ENCODE measurements at places on chromosomes 16 and 17. TPM values are rescaled to one million over a fixed set of nuclear protein-coding genes. Genes with fewer than 3 reads are reported as not detected.

The GPRC5C gene
- total RNA-seq = 31.7 TPM

The HSD17B1 gene
- 0.83 TPM for total RNA-seq

The OR3A2 gene
- total RNA-seq = not detected

The CD300LF gene
- total RNA-seq = 0.46 TPM

The VTN gene
- total RNA-seq = 48.2 TPM

The KRTAP4-7 gene
- not detected for total RNA-seq

The HAP1 gene
- 0.08 TPM for total RNA-seq

The RBFOX1 gene
- 27.1 TPM for total RNA-seq

The ARHGAP23 gene
- total RNA-seq = 96.8 TPM

The NPIPB13 gene
- 3.2 TPM for total RNA-seq

The PERCC1 gene
- total RNA-seq = not detected

The TCAP gene
- total RNA-seq = 4,725 TPM

The KRT20 gene
- not detected for total RNA-seq

The PSMD11 gene
- 81.7 TPM for total RNA-seq

The COPS3 gene
- 64.0 TPM for total RNA-seq

The CIITA gene
- 7.2 TPM for total RNA-seq

The TBX2 gene
- total RNA-seq = 17.2 TPM

The CDT1 gene
- 0.46 TPM for total RNA-seq

The GPR142 gene
- 0.16 TPM for total RNA-seq

The CEP295NL gene
- total RNA-seq = 1.6 TPM

The LITAFD gene
- total RNA-seq = not detected

The CPHXL2 gene
- total RNA-seq = not detected

The CLEC3A gene
- total RNA-seq = not detected

The CIAO2B gene
- total RNA-seq = 118 TPM

The KRTAP9-2 gene
- not detected for total RNA-seq

The SOX15 gene
- total RNA-seq = 1.1 TPM

The TP53TG3C gene
- total RNA-seq = not detected

The MPV17L gene
- total RNA-seq = 5.4 TPM

The TLCD3A gene
- 5.1 TPM for total RNA-seq

The FAM234A gene
- 137 TPM for total RNA-seq

The NXPH3 gene
- 4.4 TPM for total RNA-seq

The FNDC8 gene
- total RNA-seq = not detected

The TMEM92 gene
- total RNA-seq = not detected

The UTS2R gene
- total RNA-seq = 0.51 TPM

The RASL10B gene
- total RNA-seq = 22.0 TPM

The SEPTIN12 gene
- total RNA-seq = not detected

The BAHCC1 gene
- total RNA-seq = 13.5 TPM

The FOXN1 gene
- not detected for total RNA-seq

The C17orf50 gene
- not detected for total RNA-seq

The PRDM7 gene
- total RNA-seq = not detected

The FBXW10 gene
- total RNA-seq = 0.51 TPM

The KRTAP9-8 gene
- total RNA-seq = not detected

The TOX3 gene
- not detected for total RNA-seq

The CFAP97D1 gene
- total RNA-seq = not detected

The NATD1 gene
- 14.4 TPM for total RNA-seq

The CHST5 gene
- 0.11 TPM for total RNA-seq

The RGS9 gene
- 0.38 TPM for total RNA-seq

The NACA2 gene
- not detected for total RNA-seq

The TAC4 gene
- total RNA-seq = 1.7 TPM
